ENCODE measurements at places on chromosomes 2 and 18. TPM values are rescaled to one million over a fixed set of nuclear protein-coding genes. Genes with fewer than 3 reads are reported as not detected.

C2orf72 gene
- total RNA-seq, result not detected

RNF152 gene
- total RNA-seq, result 24.6 TPM

CDH20 gene
- total RNA-seq, result not detected

SERPINB3 gene
- 32.5 TPM for total RNA-seq

HOXD13 gene
- not detected for total RNA-seq

AGXT gene
- total RNA-seq, result not detected

ASNSD1 gene
- 48.2 TPM for total RNA-seq

LHCGR gene
- total RNA-seq, result not detected

PDCL3 gene
- total RNA-seq, result 28.0 TPM

BIN1 gene
- 20.8 TPM for total RNA-seq

CFAP65 gene
- not detected for total RNA-seq

INPP4A gene
- total RNA-seq, result 21.9 TPM
